ENCODE measurements at places on chromosomes 2 and 18.

DNA sequence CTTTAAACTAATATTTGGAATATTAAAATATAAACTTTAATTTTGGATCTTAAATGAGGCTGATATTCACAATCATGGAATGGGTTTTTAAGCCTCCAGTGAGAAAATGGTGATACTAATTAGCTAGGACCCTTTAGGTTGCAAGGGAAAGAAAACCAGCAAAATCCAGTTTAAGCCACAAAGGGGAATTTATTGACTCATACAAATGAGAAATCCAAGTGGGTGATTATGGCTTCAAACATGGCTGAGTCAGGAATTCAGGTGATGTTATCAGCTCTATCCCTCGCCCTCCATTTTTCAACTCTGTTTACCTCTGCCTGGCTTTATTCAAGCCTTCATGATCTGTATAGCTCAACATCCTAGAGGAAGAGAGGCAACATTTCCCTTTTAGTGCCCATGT lies 75.3 kb upstream of the DLX2 start:
- no peak for DNase-seq

- DNase-seq, result no peak
Measured at GRCh38 chr2:127504552-127505430, 21.5 kb downstream of the IWS1 start.

- no peak for DNase-seq
Measured at GRCh38 chr18:44968336-44968735, 287.6 kb downstream of the SETBP1 start.

GRCh38 chr18:54948350-54948837 lies 10.9 kb downstream of the CCDC68 start:
- no peak for DNase-seq

GRCh38 chr2:137929519-137929916 lies 34.8 kb upstream of the HNMT start:
- no peak for DNase-seq

DNA sequence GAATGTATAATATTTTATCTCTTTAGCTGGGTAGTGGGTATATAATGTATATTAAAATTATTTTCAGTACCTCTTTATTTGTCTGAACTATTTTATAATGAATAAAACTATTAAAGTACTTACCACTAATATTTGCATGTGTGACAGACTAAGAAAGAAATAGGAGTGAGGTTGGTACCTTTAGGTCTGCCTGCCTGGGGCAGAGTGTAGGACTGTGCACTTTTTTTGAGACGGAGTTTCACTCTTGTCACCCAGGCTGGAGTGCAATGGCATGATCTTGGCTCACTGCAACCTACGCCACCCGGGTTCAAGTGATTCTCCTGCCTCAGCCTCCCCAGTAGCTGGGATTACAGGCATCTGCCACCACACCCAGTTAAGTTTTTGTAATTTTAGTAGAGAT lies 18.8 kb downstream of the NCOA1 start:
- DNase-seq, result no peak

- peak; percentile 58 for DNase-seq
Measured at GRCh38 chr2:169732583-169733358, 861 bp upstream of the KLHL23 start.

DNA sequence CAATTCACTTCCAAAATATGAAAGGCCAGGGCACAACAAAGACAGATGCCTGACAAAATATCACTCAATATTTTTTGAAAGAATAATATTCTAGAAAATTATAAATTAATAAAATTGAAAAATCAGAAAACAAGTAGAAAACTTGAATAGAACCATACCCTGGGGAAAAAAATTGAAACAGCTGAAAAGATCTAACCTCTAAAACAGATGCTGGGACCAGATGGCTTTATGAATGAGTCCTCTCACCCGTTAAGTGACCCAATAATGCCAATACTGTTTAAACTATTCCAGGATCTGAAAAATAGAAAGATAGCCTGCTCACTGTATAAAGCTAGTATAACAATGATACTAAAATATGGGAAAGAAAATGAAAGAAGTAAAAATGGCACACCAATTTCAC lies 322.3 kb upstream of the VWC2L start:
- no peak for DNase-seq

DNA sequence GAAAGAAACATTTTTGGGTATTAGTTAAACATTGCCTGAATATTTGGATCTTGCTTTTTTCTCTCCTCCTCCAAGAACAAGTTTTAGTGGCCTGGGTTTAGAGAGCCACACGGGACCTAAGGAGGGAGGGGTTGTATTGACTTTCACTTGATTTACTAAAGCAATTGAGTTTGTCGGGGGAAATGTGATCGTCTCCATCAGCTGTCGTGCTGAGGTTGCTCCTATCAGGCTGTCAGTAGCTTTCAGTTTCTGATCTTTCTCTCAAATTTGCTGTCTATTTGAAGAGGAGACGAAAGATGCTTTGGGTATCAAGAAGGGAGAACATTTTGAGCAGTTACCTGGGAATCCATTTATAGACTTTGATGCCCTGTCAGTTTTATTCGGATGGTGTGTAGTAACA lies 106.0 kb downstream of the SETBP1 start:
- no peak for DNase-seq

GRCh38 chr2:180979749-180980105 lies 678 bp upstream of the UBE2E3 start:
- DNase-seq, result no peak

DNA sequence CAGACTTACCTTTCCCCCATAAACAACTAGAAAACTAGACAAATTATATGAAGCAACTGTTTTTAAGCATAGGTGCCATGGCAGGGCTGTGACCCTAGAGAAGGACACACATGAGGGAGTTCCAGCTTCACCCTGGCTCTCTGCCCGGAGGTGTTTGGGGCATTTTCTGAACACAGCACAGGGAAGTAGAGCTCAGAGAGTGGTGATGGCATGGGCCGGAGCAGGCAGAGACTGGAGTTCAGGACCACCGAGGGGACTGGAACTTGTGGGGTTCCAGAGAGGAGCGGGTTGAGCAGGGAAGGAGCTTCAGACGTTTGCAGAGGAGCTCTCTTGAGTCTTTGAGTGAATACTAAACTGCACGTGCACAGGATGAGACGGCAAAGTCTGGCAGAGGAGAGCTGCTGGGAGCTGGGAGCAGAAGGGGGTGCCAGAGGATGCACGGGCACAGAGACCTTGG lies 26.5 kb upstream of the KLF11 start:
- no peak for DNase-seq

DNA sequence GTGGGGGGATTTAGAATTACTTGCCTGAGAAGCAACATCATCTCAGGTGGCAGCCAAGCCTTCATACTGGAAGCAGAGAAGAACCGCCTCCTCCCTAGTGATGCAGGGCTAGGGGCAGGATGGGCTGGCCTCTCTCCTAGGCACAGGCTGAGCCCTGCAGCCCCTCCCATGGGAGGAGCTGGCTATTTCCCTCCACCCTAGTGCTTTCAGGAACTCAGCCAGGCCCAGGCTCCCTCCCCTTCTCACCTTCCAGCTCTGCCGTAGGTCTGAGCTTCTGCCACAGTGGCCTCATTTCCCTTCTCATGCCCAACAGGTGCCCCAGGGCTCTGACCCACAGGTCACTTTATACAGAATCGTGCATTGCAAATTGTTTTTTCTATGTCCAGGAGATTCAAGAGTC lies 31.0 kb downstream of the CENPA start:
- DNase-seq, result no peak

GRCh38 chr2:135997380-135997779 lies 12.0 kb upstream of the DARS1 start:
- DNase-seq, result peak; percentile 41

DNA sequence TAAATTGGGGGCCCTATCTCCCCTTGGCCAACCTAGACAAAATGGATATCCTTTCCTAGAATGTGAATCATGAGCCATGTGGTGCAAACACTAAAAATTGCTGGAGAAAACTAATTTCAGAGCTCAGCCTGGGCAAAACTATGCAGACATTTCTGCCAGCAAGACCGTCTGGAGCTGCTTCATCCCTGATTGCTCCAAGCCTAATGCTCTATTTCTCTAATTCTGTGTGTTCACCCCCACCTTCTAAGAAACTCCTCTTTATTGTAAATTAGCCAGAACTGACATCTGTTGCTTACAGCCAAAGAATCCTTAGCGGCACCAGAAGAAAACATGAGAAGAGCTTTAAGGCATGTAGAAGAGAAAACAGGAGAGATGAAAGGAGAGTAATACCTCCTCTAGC lies 337.7 kb upstream of the CHAC2 start:
- DNase-seq, result no peak
